Effector memory CD8-positive, alpha-beta T cell (primary cell): ENCODE measurements at places on chromosomes 5 and 9.

DNA sequence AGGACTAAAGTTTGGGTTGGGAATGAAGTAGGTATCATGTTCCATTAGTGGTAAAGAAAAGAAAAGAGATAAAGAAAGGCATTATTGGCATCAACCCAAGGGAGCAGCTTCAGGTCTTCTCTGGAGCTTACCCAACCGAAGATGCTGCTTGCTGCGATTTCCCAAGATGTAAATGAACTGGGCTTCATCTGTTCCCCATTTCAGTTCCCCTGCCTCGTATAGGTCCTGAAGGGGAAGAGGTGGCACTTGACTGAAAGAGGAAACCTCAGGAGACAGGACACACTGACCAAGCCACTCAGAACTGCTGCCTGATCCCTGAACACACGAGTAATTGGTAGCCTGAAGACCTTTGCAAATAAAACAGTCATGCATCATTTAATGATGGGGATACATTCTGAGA lies 24.6 kb downstream of the ANXA6 start:
- no peak for DNase-seq

DNA sequence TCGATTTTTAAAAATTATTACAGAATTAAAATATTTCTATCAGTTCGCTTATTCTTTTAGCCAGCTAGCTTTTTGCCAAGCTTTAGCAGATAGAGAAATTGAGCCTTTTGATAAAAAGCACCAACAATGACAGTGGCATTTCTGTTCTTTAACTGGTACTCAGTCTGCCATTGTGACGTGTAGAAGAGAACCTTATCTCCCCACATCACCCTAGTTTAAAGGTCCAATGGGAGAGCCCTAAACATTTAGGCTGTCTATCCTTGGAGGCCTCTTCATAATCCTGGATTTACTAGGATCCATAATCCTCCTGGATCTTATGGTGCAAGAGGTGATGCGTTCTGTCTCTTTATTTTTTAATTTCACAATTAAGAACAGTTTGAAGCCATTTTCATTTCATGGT lies 3.0 kb downstream of the BASP1 start:
- no peak for DNase-seq

GRCh38 chr5:169083394-169084018 lies 217.4 kb downstream of the SLIT3 start:
- DNase-seq, result no peak

- DNase-seq, result no peak
Measured at GRCh38 chr5:17302106-17302505, 84.7 kb downstream of the BASP1 start.

GRCh38 chr5:153445875-153446579 lies 44.4 kb upstream of the GRIA1 start:
- DNase-seq, result no peak

DNA sequence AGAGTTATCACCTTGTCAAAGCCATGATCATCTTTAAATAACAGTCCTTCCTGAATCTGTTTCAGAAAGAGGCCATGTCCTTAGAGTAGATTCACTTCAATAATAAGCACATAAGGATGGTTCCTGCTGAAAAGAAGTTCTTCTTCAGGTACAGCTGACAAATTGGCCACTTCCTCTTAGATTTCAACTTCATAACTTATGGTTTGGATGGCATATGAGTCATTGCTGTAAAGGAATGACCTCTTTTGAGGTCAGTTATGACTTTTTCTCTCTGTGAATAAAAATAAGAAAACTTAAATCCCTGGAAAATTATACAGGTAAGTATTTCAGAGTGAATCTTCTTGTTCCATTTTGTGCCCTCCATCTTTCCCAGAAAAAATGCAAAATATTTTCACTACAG lies 555.3 kb upstream of the ZNF462 start:
- no peak for DNase-seq

DNA sequence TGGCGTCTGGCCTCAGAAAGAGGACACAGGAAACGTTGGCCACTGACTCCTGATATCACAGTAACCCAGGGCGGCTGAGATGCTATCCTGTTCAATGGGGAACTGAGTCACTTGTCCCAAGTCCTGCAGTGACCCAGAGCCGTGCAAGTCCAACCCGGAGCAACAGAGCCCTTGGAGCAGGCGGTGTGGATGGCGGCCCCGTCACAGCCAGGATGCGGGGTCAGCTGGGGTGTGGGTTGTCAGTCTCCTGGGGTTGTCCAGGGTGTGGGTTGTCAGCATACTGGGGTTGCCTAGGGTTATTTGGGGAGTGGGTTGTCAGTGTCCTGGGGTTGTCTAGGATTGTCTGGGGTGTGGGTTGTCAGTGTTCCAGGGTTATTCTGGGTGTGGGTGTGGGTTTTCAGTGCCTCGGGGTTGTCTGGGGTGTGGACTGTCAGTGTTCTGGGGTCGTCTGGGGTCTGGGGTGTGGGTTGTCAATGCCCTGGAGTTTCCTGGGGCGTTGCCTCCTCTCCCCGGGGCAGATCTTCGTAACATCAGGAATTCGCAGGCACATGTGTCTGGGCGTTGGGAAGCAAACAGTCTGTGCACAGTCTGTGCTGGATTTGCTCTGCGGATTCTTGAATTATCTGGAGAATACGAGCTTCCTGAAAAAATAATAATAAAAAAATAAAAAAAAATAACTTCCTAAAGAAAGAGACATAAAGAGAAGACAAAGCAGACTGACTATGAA lies 257.5 kb downstream of the PARP8 start:
- no peak for DNase-seq

DNA sequence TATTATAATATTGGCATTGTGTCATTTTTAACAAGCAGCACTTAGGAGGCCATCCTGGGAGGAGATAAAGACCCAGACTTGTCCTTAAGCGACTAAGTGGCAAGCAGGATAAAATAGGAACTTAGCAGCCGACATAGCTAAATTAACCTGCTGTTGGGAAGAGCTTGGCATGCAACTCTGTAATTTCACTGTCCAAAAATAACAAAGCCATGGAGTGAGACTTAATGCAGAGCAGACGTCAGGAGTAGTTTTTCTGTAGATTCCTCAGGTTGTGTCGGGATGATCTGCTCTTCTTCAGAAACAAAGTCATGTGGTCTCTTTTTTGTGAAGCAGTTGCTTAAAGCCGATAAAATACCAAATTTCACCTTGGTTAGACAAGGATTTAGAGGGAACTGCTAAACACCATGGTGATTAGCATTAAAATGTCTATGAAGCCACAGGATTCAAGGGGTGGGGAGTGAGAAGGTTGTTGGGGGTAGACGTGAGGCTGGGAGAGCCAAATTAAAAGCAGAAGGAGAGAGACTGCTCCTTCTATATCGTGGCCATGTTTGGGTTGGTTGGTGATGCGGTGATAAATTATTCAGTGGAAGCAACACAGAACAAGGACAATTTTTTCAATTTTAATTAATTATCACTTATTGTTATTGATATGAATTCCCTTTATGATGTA lies 303.0 kb downstream of the CSNK1G3 start:
- DNase-seq, result no peak

DNA sequence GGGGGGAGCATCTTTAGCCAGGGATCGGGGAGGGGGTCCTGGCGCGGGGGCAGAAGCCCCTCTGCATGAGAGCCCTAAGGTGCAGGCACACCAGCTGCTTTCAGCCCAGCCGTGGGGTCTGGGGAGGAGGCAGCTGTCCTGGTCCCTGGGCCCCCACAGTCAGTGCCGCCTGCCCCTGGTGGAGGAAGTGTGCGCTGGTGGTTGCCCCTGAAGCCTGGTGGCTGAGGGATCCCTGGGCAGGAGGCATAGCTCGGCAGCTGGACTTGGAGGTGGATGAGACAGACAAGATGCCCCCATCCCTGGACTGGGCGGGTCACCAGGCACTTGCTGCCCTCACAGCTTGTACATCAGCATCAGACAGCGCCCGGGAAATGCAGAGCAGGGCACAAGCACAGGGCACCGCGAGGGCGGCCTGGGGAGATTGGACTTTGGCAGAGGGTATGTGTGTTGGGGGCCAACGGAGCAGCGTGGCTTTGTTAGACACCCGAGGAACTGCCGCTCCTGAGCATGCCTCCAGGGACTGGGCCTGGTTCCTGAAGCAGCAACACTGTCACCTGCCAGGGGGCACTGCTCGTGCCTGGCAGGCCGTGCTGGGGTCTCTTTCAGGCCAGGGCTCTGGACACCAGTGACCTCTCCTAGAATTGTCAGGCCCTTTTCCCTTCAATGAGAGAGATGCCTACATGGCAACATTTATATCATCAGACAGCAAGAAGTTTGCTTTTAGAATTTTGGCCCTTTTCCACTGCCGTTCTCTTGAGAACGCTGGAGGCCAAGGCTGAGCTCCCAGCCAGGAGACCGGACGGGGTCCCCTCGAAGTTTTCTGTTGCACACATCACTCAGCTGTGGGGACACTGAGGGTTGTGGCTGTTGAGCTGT lies 41.9 kb upstream of the CTSL start:
- DNase-seq, result no peak

DNA sequence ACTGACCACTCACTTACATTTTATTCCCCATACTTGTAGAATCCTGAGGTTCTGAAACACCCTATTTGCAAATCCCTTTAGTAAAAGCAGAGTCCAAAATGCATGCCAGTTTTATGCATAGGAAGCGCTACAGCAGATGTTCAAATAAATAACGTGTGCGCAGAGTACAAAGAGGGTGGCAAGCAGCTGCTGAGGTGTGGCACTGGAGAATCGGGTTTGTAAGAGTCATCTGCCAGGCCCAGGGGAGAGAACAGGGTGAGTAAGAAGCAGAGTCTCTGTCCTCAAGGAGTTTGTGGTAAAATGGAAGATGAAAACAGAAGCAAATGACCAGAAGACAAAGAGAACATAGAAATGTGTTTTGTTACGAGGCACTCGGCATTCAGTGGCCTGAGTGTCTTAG lies 288.8 kb downstream of the GLIS3 start:
- DNase-seq, result no peak

DNA sequence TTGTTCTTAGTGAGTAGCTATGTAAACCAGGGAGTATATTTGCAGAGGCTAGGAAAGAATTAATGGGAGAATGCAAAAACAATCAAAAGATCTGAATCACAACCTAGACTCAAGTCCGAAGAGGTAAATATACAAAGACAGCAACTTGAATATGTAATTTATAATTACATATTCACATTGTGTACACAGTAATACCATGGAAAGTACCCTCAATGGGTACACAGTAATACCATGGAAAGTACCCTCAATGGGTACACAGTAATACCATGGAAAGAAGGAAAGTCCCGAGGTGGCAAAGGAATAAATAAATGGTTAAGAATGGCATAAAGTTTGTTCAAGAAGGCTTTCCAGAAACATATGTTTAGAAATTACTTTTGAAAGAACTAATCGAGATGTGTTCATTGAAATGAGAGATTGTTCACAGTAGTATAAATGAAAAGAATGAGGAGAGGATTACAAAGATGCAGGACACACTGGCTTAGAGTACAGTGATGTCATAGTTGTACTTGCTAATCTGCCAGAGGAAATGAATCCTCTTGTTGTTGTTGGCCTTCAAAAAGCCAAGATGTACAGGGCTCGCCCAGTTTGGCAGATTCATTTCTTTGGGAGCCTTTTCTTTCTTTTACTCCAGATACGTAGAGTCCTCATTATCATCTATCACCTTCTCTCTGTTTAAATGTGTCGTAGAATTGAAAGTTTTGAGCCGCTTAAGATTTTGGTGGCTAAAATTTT lies 116.0 kb downstream of the UNC13B start:
- no peak for DNase-seq

GRCh38 chr5:100731768-100732167 lies 171.3 kb downstream of the ST8SIA4 start:
- DNase-seq, result peak; percentile 1

DNA sequence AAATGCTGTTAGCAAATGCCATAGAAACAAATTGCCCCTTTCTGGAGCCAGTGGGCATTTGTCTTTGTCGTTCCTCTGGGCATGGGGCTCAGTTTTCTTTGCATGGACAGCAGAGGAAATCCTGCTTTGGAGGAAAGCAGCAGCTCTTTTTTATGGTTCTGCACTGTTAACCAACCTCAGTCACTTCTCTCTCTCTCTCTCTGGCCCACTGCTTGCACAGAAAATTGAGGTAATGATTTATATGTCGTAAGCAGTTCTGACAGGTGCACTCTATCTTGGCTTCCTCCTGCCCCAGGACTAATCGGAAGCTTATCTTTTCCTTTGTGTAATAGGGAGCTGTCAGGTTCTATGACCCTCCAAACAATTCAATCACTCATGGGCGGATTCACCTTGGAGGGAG lies 159.6 kb upstream of the GPR151 start:
- DNase-seq, result no peak

DNA sequence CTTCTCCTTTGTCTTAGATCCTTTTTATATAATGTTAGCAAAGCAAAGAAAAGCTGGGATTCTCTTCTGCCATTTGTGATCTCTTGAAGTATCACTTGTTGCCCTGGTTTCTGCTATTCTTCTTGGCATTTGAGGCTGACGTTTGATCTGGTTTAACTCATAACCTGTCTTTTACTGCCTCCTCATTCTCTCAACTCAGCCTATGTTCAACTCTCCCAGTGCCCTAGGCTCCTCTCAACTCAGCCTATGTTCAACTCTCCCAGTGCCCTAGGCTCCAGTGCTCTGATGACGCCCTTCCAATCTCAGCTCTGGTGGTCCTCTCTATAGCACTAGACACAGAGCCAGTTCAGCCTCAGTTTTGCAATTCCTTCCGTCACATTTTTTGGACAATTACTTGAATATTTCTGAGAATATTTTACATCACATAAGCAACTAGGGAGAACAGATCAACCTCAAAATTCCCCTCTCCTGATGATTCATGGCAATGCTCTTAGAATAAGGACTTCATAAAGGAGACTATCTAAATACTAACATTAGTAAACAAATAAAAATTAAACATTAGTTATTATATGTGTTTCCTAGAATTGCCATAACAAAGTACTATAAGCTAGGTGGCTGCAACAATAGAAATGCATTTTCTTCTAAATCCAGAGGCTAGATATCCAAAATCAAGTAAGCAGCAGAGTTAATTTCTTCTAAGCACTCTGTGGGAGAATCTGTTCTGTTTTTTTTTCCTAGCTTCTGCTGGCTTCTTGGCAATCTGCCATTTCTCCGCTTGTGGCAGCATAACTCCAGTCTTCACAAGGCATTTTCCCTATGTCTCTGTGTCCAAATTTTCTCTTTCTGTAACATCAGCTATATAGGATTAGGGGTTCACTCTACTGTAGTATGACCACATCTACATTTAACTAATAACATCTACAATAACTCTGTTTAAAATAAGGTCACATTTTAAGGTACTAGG lies 662.1 kb upstream of the FTMT start:
- DNase-seq, result no peak

GRCh38 chr5:1921711-1922110 lies 39.0 kb upstream of the IRX4 start:
- DNase-seq, result no peak

DNA sequence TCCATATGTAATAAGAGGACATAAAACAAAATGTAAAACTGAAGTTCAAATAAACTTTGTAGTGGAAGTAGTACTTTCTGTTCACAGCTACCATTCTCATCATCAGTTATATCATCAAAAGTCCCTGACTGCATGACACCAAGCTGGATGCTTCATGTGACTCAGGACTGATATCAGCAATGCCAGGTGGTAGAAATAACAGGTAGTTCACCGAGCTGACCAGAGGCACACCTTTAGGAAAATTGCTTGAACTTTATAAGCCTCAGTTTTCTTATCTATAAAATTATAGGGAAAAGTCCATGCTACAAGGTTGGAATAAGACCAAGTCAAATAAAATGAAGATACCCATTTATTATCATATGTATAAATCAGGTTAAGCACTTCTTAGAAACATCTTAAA lies 124.9 kb upstream of the PTGER4 start:
- DNase-seq, result no peak
